ENCODE measurements at places on chromosomes 4 and X.

- peaks cover 35% of the 10 kb centered on the region for H3K36me3 ChIP-seq
- peaks cover 3% of the 10 kb centered on the region for H3K4me1 ChIP-seq
- H3K4me3 ChIP-seq: no peak overlapping the region
- no peaks in the 10 kb centered on the region for H3K27me3 ChIP-seq
- no peak for DNase-seq
Measured at GRCh38 chr4:145808021-145808650, 128.2 kb downstream of the C4orf51 start.

DNA sequence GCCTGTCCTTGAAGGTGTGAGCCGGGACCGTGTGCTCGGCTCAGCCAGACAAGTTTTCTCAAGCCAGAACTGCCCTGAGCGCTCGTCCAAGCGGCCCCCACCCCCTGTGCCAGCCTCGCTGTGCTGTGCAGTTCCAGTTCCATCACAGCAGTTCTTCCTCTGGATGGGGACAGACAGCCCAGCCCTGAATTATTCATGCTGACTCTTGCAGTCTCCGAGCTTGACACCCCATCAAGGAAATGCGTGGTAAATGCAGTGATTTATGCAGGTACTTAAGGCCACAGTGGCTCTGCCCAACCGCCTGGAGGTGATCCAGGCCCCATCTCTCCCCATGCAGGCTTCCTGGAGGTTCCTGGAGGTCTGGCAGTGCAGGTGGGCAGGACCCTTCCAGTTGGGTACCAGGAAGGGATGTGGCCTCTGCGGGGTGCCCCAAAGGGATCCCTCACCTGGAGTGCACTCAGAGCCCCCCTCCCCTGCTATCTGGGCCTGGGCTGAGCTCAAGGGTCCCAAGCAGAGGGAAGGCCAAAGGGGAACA is 44.8 kb upstream of the HMX1 start:
- DNase-seq: no peak
- no peaks in the 10 kb centered on the region for H3K36me3 ChIP-seq
- H3K27me3 ChIP-seq: peaks cover 5% of the 10 kb centered on the region
- no peaks in the 10 kb centered on the region for H3K4me1 ChIP-seq
- no peak overlapping the region for H3K27ac ChIP-seq
- no peak overlapping the region for H3K4me3 ChIP-seq

DNA sequence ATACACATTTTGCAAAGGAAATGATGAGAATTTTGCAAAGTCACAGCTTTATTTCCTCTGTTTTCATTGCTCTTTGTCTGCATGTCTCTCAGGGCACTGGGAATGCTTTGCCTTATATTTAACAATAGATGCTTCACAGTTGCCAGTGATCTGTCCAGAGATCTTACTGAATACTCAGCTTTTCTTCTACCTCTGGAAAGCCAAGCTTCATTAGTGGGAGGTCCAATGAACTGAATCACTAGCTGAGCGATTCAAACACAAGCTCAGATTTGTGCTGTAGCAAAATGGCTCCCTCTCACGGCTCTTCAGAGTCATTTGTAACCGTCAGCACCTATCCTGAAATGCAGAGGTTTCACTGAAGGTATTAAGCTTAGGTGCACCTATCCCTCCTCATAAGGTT is 138.9 kb downstream of the DCLK2 start:
- no peak overlapping the region for H3K27ac ChIP-seq
- peaks cover 7% of the 10 kb centered on the region for H3K36me3 ChIP-seq
- H3K4me3 ChIP-seq: no peak overlapping the region
- H3K4me1 ChIP-seq: peaks cover 17% of the 10 kb centered on the region
- H3K27me3 ChIP-seq: no peaks in the 10 kb centered on the region
- DNase-seq: peak; percentile 23

GRCh38 chrX:10017872-10018271 is 50.7 kb downstream of the CLDN34 start:
- H3K36me3 ChIP-seq: peaks cover under 1% of the 10 kb centered on the region
- H3K27me3 ChIP-seq: no peaks in the 10 kb centered on the region
- H3K4me3 ChIP-seq: no peak overlapping the region
- peaks cover 12% of the 10 kb centered on the region for H3K4me1 ChIP-seq
- no peak for DNase-seq
- H3K27ac ChIP-seq: no peak overlapping the region

DNA sequence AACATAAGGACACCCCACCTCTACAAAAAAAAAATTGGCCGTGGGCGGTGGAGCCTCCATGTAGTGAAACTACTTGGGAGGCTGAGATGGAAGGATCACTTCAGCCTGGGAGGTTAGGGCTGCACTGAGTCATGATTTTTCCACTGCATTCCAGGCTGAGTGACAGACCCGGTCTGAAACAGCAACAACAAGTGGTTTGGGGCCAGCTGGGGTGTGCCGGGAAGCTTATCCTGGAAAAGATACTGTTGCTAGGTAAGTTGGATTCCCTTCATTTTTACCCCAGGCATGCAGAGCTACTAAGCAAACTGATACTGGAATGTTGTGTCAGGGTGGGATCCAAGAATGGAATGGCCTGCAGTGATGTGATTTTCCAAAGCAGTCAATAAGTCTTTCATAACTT is 57.0 kb downstream of the XAGE2 start:
- H3K4me3 ChIP-seq: no peak overlapping the region
- DNase-seq: no peak
- no peaks in the 10 kb centered on the region for H3K27me3 ChIP-seq
- H3K4me1 ChIP-seq: no peaks in the 10 kb centered on the region

DNA sequence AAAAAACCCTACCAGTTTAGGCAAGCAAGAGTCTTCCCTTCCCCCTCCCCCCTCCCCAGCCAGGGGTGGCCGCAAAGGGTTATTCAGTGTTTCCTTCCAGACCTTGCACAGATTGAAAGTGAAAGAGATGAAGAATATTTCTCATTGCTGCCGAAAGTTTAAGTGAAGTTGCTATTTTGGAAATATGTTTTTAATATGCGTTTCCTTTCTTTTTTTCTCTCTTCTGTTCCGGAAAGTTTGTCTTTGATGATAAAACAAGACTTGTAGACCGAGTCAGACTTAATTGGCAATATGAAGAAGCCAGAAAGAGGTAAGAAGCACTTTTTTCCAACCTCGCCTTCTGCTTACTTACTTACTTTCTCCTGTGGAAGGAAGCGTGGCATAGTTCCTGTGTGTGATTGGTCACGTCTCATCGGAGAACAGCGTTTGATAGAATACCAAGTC is 58.5 kb upstream of the CLCN4 start:
- H3K4me1 ChIP-seq: no peaks in the 10 kb centered on the region
- no peak for DNase-seq
- no peaks in the 10 kb centered on the region for H3K27me3 ChIP-seq
- peaks cover 51% of the 10 kb centered on the region for H3K36me3 ChIP-seq
- no peak overlapping the region for H3K4me3 ChIP-seq

- H3K36me3 ChIP-seq: no peaks in the 10 kb centered on the region
- no peak overlapping the region for H3K4me3 ChIP-seq
- no peak overlapping the region for H3K27ac ChIP-seq
Measured at GRCh38 chr4:11632483-11632882, 203.8 kb upstream of the HS3ST1 start.

GRCh38 chr4:57151481-57151880 is 41.3 kb upstream of the IGFBP7 start:
- H3K36me3 ChIP-seq: no peaks in the 10 kb centered on the region
- H3K4me1 ChIP-seq: peaks cover 4% of the 10 kb centered on the region
- DNase-seq: no peak
- no peak overlapping the region for H3K27ac ChIP-seq
- no peaks in the 10 kb centered on the region for H3K27me3 ChIP-seq

GRCh38 chr4:166045457-166045856 is 172.4 kb downstream of the TLL1 start:
- H3K27ac ChIP-seq: no peak overlapping the region
- H3K4me1 ChIP-seq: peaks cover 8% of the 10 kb centered on the region

DNA sequence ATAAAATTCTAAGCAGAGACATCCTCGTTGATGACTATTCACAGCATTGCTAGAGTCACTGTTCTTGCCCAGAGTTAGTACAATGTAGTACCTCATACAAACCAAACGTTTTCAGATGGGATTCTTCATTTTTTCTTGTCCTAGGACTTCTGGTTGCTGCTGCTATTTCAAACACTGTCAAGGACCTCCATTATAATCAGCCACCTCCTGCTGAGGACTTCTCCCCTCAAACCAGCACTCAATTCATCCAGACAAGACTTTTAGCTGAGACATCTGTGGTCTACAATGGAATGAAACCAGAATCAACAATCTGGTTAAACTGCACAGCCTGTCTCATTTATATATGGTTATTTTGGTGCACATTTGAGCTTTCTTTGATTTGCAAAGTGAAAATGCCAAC is 1008.8 kb downstream of the STPG2 start:
- no peaks in the 10 kb centered on the region for H3K27me3 ChIP-seq
- no peak overlapping the region for H3K27ac ChIP-seq
- no peak overlapping the region for H3K4me3 ChIP-seq
- H3K36me3 ChIP-seq: no peaks in the 10 kb centered on the region
- DNase-seq: no peak

GRCh38 chr4:84433633-84434222 is 65.4 kb downstream of the NKX6-1 start:
- no peak overlapping the region for H3K27ac ChIP-seq
- no peaks in the 10 kb centered on the region for H3K27me3 ChIP-seq
- H3K36me3 ChIP-seq: no peaks in the 10 kb centered on the region
- H3K4me3 ChIP-seq: no peak overlapping the region
- no peak for DNase-seq
- no peaks in the 10 kb centered on the region for H3K4me1 ChIP-seq

- H3K27me3 ChIP-seq: no peaks in the 10 kb centered on the region
- H3K4me1 ChIP-seq: no peaks in the 10 kb centered on the region
- H3K4me3 ChIP-seq: no peak overlapping the region
- DNase-seq: no peak
Measured at GRCh38 chr4:12519426-12519825, 964.7 kb downstream of the RAB28 start.

GRCh38 chr4:168619266-168619631 is 122.4 kb downstream of the PALLD start:
- no peak overlapping the region for H3K27ac ChIP-seq
- H3K36me3 ChIP-seq: no peaks in the 10 kb centered on the region
- H3K4me1 ChIP-seq: peaks cover 3% of the 10 kb centered on the region
- DNase-seq: no peak
- H3K4me3 ChIP-seq: no peak overlapping the region
- no peaks in the 10 kb centered on the region for H3K27me3 ChIP-seq

DNA sequence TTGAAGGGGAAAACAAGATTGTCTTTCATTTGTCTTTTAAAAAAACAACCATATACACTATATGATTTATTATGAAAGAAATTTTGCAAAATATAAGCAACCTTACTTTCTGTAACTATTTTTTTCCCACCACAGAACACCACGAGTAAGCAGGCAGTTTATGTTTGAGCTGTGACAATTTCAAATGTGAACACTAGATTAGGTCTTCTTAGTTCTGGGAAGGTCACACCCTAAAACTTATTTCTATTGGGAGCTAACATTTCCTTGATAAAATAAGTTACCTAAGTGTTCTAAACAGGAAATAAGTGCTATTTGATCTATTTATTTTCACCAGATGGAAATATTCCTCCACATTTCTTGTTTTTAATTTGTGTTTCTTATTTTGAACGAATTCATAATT is 50.6 kb downstream of the PCDH7 start:
- H3K27ac ChIP-seq: no peak overlapping the region
- DNase-seq: no peak
- H3K36me3 ChIP-seq: no peaks in the 10 kb centered on the region
- H3K4me3 ChIP-seq: no peak overlapping the region
- H3K27me3 ChIP-seq: no peaks in the 10 kb centered on the region

DNA sequence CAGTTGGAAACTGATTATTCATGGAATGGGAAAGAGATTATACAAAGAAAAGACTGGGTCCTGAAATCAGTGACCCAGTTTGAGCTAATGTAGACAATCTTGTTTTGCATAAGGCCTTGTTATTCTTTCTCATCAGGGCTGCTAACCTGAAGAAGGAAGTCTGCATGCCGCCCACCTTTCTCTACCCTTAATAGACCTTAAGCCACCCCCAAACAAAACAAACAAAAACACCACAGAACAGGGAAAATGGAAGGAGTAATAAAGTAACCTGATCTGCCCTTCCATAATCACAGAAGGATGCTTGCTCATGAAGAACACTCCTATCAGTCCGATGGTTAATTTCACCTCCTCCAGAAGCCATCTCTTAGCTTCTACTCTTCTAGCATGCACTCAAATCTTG is 288.1 kb downstream of the FRMPD4 start:
- H3K4me1 ChIP-seq: no peaks in the 10 kb centered on the region
- DNase-seq: no peak
- H3K36me3 ChIP-seq: no peaks in the 10 kb centered on the region
- no peak overlapping the region for H3K4me3 ChIP-seq
- H3K27ac ChIP-seq: no peak overlapping the region
- H3K27me3 ChIP-seq: no peaks in the 10 kb centered on the region

Data from neuronal stem cell (in vitro differentiated cells).